Aorta (tissue), 5 donors: ENCODE measurements at places on chromosomes 2 and 18. TPM values are rescaled to one million over a fixed set of nuclear protein-coding genes. Genes with fewer than 3 reads are reported as not detected.
A peak's percentile ranks its signal among the peaks of the same experiment; 100 is the strongest.

Gene PDCL3
- total RNA-seq = 15.8 TPM

DNA sequence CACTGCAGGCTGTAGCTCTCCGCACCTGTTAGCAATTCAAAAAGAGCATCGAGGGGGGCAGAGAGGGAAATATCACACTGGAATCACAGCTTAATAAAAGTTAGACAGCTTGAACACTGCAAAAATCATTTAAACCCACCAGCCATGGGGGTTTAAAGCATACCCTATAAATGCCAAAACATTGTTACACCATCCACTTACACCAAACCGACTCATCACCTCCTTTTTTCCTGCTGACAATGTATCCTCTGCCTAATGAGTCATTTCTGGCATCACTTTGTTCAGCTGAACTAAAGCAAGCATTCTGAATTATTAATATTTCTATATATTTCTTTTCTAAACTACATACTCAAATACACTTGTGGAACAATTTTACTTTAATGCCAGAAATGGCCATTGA is 21.6 kb downstream of the MC4R start:
- no peak for DNase-seq

Gene EVX2
- total RNA-seq = not detected

- DNase-seq = peak; percentile 38
These were observed 223.1 kb upstream of the PARD3B start for GRCh38 chr2:204321910-204322751.
